ENCODE measurements at places on chromosomes 6 and 20. TPM values are rescaled to one million over a fixed set of nuclear protein-coding genes. Genes with fewer than 3 reads are reported as not detected.

DCDC2 gene
- total RNA-seq: 0.74 TPM

COL21A1 gene
- 0.65 TPM for total RNA-seq

DHX35 gene
- total RNA-seq: 6.8 TPM

RSPH9 gene
- total RNA-seq: not detected

SRSF3 gene
- total RNA-seq: 64.6 TPM

DNA sequence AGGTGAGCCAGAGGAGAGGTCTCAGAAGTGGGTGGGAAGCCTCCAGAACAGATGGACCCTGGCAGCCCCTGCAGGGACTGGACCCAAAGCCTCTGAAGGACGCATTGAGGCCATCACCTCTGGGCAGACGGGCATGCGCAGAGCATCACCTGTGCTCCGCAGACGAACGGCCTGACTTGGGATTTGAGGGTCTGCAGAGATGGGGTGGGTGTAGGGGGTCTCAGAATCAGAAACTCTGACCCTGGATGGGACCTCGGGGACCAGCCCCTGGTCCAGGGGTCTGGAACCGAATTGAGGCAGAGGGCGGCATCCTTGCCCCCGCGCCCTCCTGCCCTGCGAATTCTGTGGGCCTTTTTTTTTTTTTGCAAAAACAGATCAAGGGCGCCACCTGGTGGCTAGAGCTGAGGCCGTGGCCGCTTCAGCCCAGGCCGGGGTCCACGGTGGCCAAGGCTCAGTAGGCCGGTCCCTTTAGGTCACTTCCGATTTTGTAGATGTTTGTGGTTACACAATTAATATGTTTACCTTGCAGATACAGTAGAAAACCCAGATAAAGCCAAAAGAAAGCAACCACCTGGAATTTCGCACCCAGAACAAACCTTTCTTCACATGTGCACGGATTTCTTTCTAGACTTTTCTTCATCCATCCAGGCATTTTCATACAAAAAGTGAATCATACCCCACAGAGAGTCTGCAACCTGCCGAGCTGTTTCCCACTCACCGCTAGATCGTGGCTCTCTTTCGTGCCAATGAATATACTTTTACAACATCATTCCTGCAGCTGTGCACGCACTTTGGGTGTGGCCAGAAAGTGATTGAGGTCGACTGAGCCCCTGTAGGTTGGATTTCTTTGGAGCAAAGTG, 25.9 kb downstream of the ZBP1 start:
- H3K27me3 ChIP-seq: no peaks in the 10 kb centered on the region
- no peak overlapping the region for H3K4me3 ChIP-seq
- H3K36me3 ChIP-seq: no peaks in the 10 kb centered on the region

GRCh38 chr6:142302421-142303175, 791 bp downstream of the ADGRG6 start:
- no peaks in the 10 kb centered on the region for H3K4me1 ChIP-seq
- peaks cover 10% of the 10 kb centered on the region for H3K27me3 ChIP-seq
- H3K36me3 ChIP-seq: no peaks in the 10 kb centered on the region
- no peak for DNase-seq
- no peak overlapping the region for H3K27ac ChIP-seq

- H3K27me3 ChIP-seq: no peaks in the 10 kb centered on the region
- no peak overlapping the region for H3K4me3 ChIP-seq
- H3K36me3 ChIP-seq: no peaks in the 10 kb centered on the region
- DNase-seq: no peak
- no peak overlapping the region for H3K27ac ChIP-seq
- H3K4me1 ChIP-seq: peaks cover 5% of the 10 kb centered on the region
These were observed 12.2 kb downstream of the NCOA7 start for GRCh38 chr6:125802943-125803377.

DNA sequence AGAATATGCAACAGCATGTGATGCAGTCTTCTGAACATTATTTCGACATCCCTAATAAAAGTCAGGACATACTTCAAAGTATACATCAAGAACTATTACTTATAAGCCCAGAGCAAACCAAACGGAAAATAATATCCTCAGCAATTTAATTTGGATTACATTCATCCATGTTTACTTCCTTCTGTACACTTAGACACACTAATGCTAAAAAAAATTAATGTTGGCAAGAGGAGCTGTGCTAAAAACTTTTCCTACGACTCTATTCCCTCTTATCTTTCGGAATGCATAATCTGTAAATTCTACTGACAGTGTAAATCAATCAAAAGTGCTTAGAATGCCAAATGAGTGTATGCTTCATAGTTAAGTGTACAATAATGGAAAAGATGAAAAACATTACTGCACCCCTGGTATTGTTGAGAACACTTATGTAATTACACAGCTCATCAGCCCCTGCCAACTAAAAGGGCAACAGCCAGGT, 301.2 kb upstream of the HSF2 start:
- H3K27me3 ChIP-seq: no peaks in the 10 kb centered on the region
- no peaks in the 10 kb centered on the region for H3K36me3 ChIP-seq
- no peak overlapping the region for H3K4me3 ChIP-seq
- H3K4me1 ChIP-seq: no peaks in the 10 kb centered on the region
- H3K27ac ChIP-seq: no peak overlapping the region

GRCh38 chr6:107679457-107679856, 144.7 kb downstream of the SCML4 start:
- H3K4me1 ChIP-seq: peaks cover 3% of the 10 kb centered on the region
- no peak overlapping the region for H3K27ac ChIP-seq
- no peak for DNase-seq
- no peaks in the 10 kb centered on the region for H3K27me3 ChIP-seq

DNA sequence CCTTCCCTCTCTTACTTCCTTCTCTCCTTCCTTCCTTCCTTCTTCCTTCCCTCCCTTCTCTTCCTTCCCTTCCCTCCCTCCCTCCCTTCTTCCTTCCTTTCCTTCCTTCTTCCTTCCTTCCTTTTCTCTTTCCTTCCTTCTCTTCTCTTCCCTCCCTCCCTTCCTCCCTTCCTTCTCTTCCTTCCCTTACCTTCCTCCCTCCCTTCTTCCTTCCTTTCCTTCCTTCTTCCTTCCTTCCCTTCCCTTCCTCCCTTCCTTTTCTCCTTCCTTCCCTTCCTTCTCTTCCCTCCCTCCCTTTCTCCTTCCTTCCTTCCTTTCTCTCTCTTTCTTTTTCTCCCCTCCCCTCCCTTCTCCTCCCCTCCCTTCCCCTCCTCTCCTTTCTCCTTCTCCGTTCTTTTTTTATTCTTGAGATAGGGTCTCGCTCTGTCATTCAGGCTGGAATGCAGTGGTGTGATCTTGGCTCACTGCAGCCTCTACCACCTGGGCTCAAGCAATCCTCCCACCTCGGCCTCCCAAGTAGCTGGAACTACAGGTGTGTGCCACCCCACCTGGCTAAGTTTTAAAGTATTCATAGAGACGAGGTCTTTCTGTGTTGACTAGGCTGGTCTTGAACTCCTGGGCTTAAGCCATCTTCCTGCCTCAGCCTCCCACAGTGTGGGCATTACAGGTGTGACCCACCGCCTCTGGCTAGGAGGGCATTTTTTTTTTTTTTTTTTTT, 1.1 kb upstream of the ZNF512B start:
- H3K4me1 ChIP-seq: peaks cover 10% of the 10 kb centered on the region
- H3K27me3 ChIP-seq: no peaks in the 10 kb centered on the region
- no peak for DNase-seq
- H3K36me3 ChIP-seq: peaks cover 17% of the 10 kb centered on the region
- H3K27ac ChIP-seq: no peak overlapping the region

DNA sequence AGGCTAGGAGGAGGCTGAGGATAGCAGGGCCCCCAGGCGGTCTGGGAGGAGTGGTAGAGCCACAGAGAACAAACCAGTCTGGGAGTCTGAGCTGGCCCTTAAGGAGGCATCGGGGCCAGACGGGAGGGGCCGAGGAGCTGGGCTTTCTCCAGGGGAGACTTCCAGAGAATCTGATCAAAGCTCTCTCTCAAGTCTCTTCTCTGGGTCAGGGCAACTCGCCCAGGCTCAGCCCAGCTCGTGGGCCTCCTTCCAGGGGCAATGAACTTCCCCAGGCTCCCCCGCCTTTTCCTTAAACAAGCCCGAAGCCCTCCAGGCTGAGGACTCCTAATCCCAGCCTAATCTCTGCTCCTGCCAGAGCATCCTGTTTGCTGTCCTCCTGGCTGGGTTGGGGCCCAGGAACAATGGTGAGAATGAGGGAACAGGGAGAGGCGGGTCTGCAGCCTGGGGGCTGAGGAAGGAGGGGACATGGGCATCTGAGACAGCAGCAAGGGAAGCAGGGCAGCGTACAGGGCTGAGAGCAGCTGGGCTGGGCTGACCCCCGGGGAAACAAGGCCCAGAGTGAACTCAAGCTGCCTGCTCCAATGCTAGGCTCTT, 173.6 kb downstream of the ANKRD60 start:
- no peaks in the 10 kb centered on the region for H3K36me3 ChIP-seq
- no peak overlapping the region for H3K4me3 ChIP-seq
- DNase-seq: peak; percentile 47

- no peaks in the 10 kb centered on the region for H3K36me3 ChIP-seq
- no peaks in the 10 kb centered on the region for H3K4me1 ChIP-seq
- no peaks in the 10 kb centered on the region for H3K27me3 ChIP-seq
- no peak for DNase-seq
- H3K4me3 ChIP-seq: no peak overlapping the region
These were observed 592.7 kb upstream of the NRSN1 start for GRCh38 chr6:23533311-23533710.

GRCh38 chr20:63546256-63546955, 1.1 kb downstream of the SRMS start:
- no peaks in the 10 kb centered on the region for H3K36me3 ChIP-seq
- H3K4me3 ChIP-seq: no peak overlapping the region
- H3K27me3 ChIP-seq: peaks cover 61% of the 10 kb centered on the region
- no peak for DNase-seq

GRCh38 chr20:41533537-41534136, 84.5 kb downstream of the CHD6 start:
- peaks cover 21% of the 10 kb centered on the region for H3K36me3 ChIP-seq
- H3K27ac ChIP-seq: no peak overlapping the region
- no peak overlapping the region for H3K4me3 ChIP-seq
- H3K4me1 ChIP-seq: peaks cover 12% of the 10 kb centered on the region
- DNase-seq: no peak
- no peaks in the 10 kb centered on the region for H3K27me3 ChIP-seq

GRCh38 chr20:61526907-61527306, 274.8 kb downstream of the CDH4 start:
- DNase-seq: no peak
- H3K4me3 ChIP-seq: no peak overlapping the region
- H3K27ac ChIP-seq: no peak overlapping the region
- H3K36me3 ChIP-seq: no peaks in the 10 kb centered on the region
- H3K27me3 ChIP-seq: no peaks in the 10 kb centered on the region
- no peaks in the 10 kb centered on the region for H3K4me1 ChIP-seq

- H3K36me3 ChIP-seq: no peaks in the 10 kb centered on the region
- H3K27ac ChIP-seq: no peak overlapping the region
- no peaks in the 10 kb centered on the region for H3K27me3 ChIP-seq
- no peak for DNase-seq
- no peaks in the 10 kb centered on the region for H3K4me1 ChIP-seq
- no peak overlapping the region for H3K4me3 ChIP-seq
These were observed 473.5 kb downstream of the UTRN start for GRCh38 chr6:144758602-144759001.

DNA sequence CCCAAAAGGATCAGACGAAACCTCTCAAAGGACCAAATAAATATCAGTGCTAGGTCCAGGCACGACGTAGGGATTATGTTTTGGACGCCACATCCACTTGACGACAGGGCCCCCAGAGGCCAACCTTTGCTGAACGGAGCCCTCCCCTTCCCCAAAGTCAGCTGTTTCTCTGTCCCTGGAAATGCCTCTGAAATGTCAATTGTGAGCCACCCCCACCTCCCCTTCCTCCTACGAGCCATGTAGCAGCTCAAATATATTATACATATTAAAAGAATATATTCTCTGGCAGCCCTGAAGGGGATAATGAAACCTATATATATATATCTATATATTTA, 39.6 kb upstream of the BLCAP start:
- H3K4me1 ChIP-seq: no peaks in the 10 kb centered on the region
- H3K27ac ChIP-seq: no peak overlapping the region
- H3K4me3 ChIP-seq: no peak overlapping the region
- DNase-seq: no peak

DNA sequence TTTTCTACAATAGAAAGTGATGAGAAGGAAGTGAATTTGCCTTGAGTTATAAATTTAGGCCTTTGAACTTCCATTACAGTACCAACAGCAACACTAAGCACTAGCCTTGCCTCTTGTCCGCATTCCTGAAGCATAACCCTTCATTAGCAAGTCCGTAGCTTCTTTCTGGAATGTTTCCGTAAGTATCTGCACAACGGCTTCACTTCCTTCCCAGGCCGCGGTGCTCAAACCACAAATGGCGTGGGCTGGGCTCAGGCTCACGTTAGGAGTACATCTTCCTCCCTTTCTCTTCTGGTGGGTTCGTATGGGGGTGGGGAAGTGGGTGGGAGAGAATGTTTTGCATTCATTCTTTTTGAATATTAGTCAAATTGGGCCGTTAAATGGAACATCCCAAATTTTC, 193.8 kb upstream of the SNX9 start:
- DNase-seq: no peak
- no peaks in the 10 kb centered on the region for H3K27me3 ChIP-seq
- no peaks in the 10 kb centered on the region for H3K36me3 ChIP-seq
- no peak overlapping the region for H3K27ac ChIP-seq

DNA sequence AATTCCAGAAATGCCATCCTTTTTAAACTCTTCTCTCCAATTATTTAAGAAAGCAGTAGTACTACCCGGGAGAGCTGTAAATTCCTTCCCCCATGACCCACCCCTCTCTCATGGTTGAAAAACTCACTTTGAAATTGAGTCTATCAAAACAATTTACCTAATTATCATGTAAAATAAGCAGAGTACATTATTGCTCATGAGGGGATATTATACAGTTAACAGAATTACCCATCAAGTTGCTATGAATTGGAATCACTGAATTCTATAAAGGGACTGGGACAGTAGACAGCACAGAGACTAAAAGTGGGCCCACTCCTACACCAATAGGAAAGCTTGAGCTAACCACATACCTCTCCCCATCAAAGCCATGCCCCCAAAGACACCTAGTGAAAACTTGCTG, 16.3 kb downstream of the JAG1 start:
- H3K4me1 ChIP-seq: peaks cover 68% of the 10 kb centered on the region
- H3K4me3 ChIP-seq: no peak overlapping the region
- DNase-seq: no peak
- no peaks in the 10 kb centered on the region for H3K27me3 ChIP-seq

DNA sequence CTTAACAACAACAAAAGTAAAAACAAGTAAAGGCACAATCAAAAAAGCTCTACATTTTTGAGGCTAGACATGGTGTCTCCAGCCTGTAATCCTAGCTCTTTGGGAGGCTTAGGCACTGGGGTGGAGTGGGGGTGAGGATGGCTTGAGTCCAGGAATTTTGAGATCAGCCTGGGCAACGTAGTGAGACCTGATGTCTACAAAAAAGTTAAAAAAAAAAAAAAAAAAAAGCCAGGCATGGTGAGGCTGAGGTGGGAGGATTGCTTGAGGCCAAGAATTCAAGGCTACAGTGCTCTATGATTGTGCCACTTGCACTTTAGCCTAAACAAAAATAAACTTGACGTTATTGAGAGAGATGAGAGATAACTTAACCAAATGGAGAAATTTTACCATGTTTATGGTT, 60.1 kb downstream of the QKI start:
- H3K27ac ChIP-seq: peak overlapping the region; percentile 11
- H3K4me1 ChIP-seq: peaks cover 64% of the 10 kb centered on the region
- no peaks in the 10 kb centered on the region for H3K36me3 ChIP-seq
- no peaks in the 10 kb centered on the region for H3K27me3 ChIP-seq
- DNase-seq: no peak
- H3K4me3 ChIP-seq: no peak overlapping the region
